NCI-H82 (cell line): ENCODE measurements at places on chromosomes 12 and 14.
A peak's percentile ranks its signal among the peaks of the same experiment; 100 is the strongest.

GRCh38 chr12:38691164-38691563, 214.2 kb downstream of the CPNE8 start:
- DNase-seq: no peak

GRCh38 chr14:29857551-29857950, 70.1 kb downstream of the PRKD1 start:
- DNase-seq: no peak

DNA sequence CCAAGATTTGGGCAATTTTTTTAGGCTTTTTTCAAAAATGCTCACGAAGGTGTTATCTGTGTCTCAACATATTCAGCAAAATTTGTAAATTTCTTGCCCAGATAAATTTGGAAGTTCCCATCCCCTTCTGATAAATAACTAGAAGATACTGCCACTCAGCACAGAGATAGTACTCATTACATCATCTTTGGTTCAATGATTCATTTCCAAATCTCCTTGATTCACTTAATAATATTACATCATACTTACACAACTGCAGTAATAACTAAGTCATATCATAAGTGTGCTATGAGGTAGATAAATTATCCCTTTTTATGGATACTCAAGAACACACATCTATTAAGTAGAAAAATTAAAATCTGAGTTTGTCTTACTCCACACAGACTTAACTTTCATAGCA, 89.4 kb downstream of the RPAP3 start:
- no peak for DNase-seq

DNA sequence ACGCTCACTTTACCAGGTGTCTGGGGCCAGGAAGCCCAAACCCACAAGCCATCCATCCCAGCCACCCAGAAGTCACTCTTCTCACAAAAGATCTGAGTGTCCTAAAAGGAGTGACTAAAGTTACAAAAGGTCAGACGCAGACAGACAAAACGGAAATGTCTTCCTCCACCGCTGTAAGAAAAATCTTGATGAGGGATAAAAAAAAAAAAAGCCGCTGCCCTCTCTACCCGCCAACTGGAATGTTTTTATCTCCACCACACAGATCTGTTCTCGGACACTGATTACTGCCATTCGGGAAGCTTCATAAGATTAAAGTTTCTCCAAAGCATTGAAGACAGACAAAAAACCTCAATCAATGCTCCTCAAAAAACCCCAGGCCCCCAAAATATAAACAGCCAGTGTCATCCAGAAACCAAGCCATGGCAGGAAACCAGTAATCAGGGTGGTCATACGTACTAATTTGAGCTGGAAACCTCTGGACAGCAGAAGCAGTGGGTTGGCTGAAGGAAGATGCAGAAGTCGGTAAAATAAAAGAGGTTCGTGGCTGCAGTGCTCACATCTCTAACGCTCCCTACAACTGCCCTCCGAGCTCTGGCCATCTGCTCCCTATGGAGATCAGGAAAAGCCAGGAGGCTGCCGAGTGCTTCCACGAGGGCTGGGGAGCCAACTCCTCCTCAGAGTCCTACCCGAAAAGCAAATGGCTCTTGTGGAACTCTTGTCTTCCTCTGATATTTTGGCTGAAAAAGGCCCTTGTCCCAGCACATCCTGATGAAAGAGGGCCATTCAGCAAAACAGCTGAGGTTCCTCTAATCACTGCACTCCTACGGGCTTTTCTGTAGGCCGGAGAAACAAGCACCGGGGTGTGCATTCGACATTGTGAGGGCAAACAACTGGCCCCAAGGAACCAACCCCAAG, 30.3 kb downstream of the SSH1 start:
- peak; percentile 83 for DNase-seq
